H1 (cell line): ENCODE measurements at places on chromosomes 5 and 9. TPM values are rescaled to one million over a fixed set of nuclear protein-coding genes. Genes with fewer than 3 reads are reported as not detected.

DMRTA1 gene
- total RNA-seq = 3.0 and 3.3 TPM in 2 replicates

ANGPTL2 gene
- total RNA-seq = 10.6 and 10.7 TPM in 2 replicates

MLANA gene
- not detected in 2 replicates for total RNA-seq

OR1L4 gene
- total RNA-seq = not detected in 2 replicates

PCDHB9 gene
- 1.6 and 3.8 TPM in 2 replicates for total RNA-seq

C9orf153 gene
- total RNA-seq = 0.65 TPM in 1 of 2 replicates, not detected in the other

PCDHA10 gene
- 5.4 and 5.5 TPM in 2 replicates for total RNA-seq

PROB1 gene
- total RNA-seq = 3.1 and 3.3 TPM in 2 replicates

PCDHA1 gene
- 0.50 and 0.52 TPM in 2 replicates for total RNA-seq

AQP7 gene
- not detected in 2 replicates for total RNA-seq

FIBCD1 gene
- total RNA-seq = 5.3 and 6.1 TPM in 2 replicates

TNFSF8 gene
- total RNA-seq = not detected in 2 replicates

CDKN2B gene
- total RNA-seq = 0.31 and 0.88 TPM in 2 replicates

TAF11L5 gene
- not detected in 2 replicates for total RNA-seq

BICD2 gene
- 22.8 and 22.9 TPM in 2 replicates for total RNA-seq

NANS gene
- 64.0 and 67.3 TPM in 2 replicates for total RNA-seq

ZNF474 gene
- total RNA-seq = not detected in 2 replicates

REEP2 gene
- total RNA-seq = 40.2 and 41.4 TPM in 2 replicates

SLC23A1 gene
- total RNA-seq = not detected in 2 replicates

PTPA gene
- 145 and 156 TPM in 2 replicates for total RNA-seq

BTNL8 gene
- total RNA-seq = 0.27 and 0.48 TPM in 2 replicates

PCDHGA3 gene
- 0.25 and 0.39 TPM in 2 replicates for total RNA-seq

C5orf58 gene
- 1.4 and 1.6 TPM in 2 replicates for total RNA-seq

NPR3 gene
- not detected in 2 replicates for total RNA-seq

LRRTM2 gene
- not detected in 2 replicates for total RNA-seq

MTRR gene
- total RNA-seq = 51.4 and 53.8 TPM in 2 replicates

GGTA1 gene
- not detected in 2 replicates for total RNA-seq

FBP1 gene
- 1.0 and 2.2 TPM in 2 replicates for total RNA-seq

HMCN2 gene
- 7.9 and 9.1 TPM in 2 replicates for total RNA-seq

OTP gene
- not detected in 2 replicates for total RNA-seq

SARDH gene
- total RNA-seq = 7.3 and 7.4 TPM in 2 replicates

ACSL6 gene
- 2.4 and 3.8 TPM in 2 replicates for total RNA-seq

SKP1 gene
- 326 and 332 TPM in 2 replicates for total RNA-seq

PCDHGA8 gene
- total RNA-seq = 1.4 and 1.7 TPM in 2 replicates

ZNF483 gene
- total RNA-seq = 82.0 and 83.8 TPM in 2 replicates

CCDC171 gene
- 1.9 and 2.3 TPM in 2 replicates for total RNA-seq

SLC31A2 gene
- total RNA-seq = 1.5 and 2.0 TPM in 2 replicates

SIGMAR1 gene
- total RNA-seq = 84.2 and 86.8 TPM in 2 replicates

TPD52L3 gene
- total RNA-seq = not detected in 2 replicates

SEC61B gene
- total RNA-seq = 155 and 163 TPM in 2 replicates

RIMOC1 gene
- total RNA-seq = 33.4 and 35.1 TPM in 2 replicates

TMC1 gene
- 0.82 and 0.95 TPM in 2 replicates for total RNA-seq

CMBL gene
- total RNA-seq = 27.9 and 30.9 TPM in 2 replicates

NEUROG1 gene
- total RNA-seq = not detected in 2 replicates
